MM.1S (cell line): ENCODE measurements at places on chromosomes 16 and 17.

- no peak for DNase-seq
- no peak overlapping the region for H3K27ac ChIP-seq
- no peaks in the 10 kb centered on the region for H3K4me1 ChIP-seq
- H3K4me3 ChIP-seq = no peak overlapping the region
- no peaks in the 10 kb centered on the region for H3K27me3 ChIP-seq
Measured at GRCh38 chr17:45093444-45094110, 32.5 kb downstream of the NMT1 start.

GRCh38 chr17:82217120-82217529 is 4.5 kb upstream of the CCDC57 start:
- no peak overlapping the region for H3K27ac ChIP-seq
- H3K27me3 ChIP-seq = 0 out of 2 replicates have a peak, but pooled peaks cover 3% of the 10 kb centered on the region
- no peaks in the 10 kb centered on the region for H3K36me3 ChIP-seq

DNA sequence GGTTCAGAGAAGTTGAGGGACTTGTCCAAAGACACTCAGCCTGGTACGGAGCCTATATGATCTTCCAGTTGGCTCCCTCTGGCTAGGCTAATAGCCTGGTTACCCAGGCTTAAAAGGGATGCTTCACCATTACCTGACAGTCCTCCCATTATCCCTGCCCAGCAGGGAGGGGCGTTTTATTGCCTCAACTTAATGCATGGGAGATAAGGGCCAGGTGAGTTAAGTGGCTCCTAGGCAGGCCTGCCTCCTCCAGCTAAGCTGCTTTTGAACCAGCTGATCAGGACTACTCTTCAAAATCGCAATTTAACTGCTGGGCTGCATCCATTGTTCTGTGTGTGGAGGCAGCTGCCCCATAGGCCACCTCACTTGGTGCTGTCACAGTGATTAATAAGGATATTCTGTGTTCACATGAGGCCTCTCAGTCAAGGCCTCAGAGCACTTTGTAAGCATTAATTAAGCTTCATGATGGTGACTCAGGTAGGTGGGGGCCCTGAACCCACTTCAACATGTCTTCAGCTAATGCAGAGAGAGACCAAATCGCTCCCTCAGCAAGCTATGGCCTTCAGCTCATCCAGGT is 27.9 kb downstream of the SMPD3 start:
- DNase-seq = no peak
- H3K36me3 ChIP-seq = no peaks in the 10 kb centered on the region
- no peak overlapping the region for H3K4me3 ChIP-seq
- no peaks in the 10 kb centered on the region for H3K27me3 ChIP-seq

GRCh38 chr17:30309591-30309990 is 17.8 kb upstream of the BLMH start:
- no peaks in the 10 kb centered on the region for H3K4me1 ChIP-seq
- H3K27me3 ChIP-seq = no peaks in the 10 kb centered on the region
- DNase-seq = no peak
- no peak overlapping the region for H3K27ac ChIP-seq
- H3K4me3 ChIP-seq = no peak overlapping the region

DNA sequence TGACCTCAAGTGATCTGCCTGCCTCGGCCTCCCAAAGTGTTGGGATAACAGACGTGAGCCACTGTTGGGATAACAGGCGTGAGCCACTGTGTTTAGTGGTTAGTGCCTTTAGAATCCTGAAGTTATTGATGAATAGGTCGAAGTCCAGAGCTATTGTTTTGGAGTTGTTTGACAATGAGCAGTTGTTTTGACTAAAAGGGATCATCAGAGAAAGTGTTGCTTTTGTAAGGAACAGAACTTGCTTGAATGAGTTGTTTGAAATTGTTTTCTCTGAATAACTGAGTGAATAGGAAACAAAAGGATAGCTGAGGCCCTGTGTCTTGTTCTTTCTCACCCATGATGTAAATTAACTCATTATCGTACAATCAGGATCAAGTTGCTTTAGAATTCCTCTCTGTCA is 46.6 kb downstream of the PRPSAP2 start:
- H3K36me3 ChIP-seq = no peaks in the 10 kb centered on the region
- no peak overlapping the region for H3K27ac ChIP-seq
- no peak for DNase-seq
- H3K4me3 ChIP-seq = no peak overlapping the region
- no peaks in the 10 kb centered on the region for H3K4me1 ChIP-seq

- peaks cover 10% of the 10 kb centered on the region; the same call in 1 of the 2 replicates for H3K4me1 ChIP-seq
- H3K27ac ChIP-seq = no peak overlapping the region
- no peak for DNase-seq
- H3K4me3 ChIP-seq = no peak overlapping the region
- H3K27me3 ChIP-seq = no peaks in the 10 kb centered on the region
Measured at GRCh38 chr17:64399071-64399766, 8.6 kb upstream of the PECAM1 start.

DNA sequence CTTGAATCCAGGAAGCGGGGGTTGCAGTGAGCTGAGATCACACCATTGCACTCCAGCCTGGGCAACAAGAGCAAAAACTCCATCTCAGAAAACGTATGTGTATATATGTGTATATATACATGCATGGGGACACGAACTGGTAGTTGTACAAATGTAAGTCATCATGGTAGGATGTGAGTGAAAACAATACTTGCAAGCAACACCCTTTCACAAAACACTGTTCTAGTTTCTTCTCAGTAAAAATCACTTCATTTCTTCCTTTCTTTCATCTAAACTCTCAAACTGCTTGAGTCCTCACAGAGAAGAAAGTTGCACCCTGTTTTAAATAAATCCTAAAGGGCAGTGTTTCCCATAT is 51.8 kb downstream of the METTL16 start:
- H3K27ac ChIP-seq = no peak overlapping the region
- no peak for DNase-seq
- no peaks in the 10 kb centered on the region for H3K4me1 ChIP-seq

DNA sequence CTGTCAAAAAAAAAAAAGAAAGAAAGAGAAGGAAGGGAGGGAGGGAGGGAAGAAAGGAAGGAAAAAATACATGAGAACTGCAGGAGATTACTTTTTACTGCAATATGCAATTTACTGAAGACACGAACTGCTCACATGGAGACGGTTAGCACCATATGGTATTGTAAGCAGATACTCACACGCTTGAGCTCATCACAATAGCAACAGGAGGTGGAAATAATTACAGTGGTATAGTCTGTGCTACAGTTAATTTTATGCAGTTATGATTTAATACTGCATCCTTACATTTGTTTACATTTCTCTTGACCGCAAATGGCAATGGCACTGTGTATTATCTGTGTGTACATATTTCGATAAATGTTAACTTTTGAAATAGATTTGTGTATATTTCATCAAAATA is 21.4 kb upstream of the SLC46A1 start:
- H3K36me3 ChIP-seq = no peaks in the 10 kb centered on the region
- no peak overlapping the region for H3K27ac ChIP-seq
- no peak for DNase-seq
- no peak overlapping the region for H3K4me3 ChIP-seq
- H3K4me1 ChIP-seq = no peaks in the 10 kb centered on the region
- H3K27me3 ChIP-seq = no peaks in the 10 kb centered on the region

DNA sequence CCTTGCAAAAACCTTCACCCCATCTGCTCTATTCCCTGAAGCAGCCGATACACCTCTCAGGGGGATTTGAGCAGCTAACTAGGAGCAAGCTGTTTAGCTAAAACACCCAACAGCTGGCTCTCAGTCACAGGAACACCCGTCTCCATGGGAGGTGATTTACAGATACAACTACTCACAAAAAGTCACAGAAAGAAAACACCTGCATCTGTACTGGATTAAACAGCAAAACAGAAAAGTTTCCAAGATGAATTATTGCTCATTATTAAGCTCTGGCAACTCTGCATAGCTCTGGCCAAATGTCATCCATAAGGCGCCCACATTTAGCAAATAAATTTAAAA is 22.3 kb downstream of the GJC1 start:
- no peaks in the 10 kb centered on the region for H3K27me3 ChIP-seq
- peak overlapping the region; percentile 93 for H3K27ac ChIP-seq
- H3K4me1 ChIP-seq = peaks cover 16% of the 10 kb centered on the region
- no peak for DNase-seq
- H3K36me3 ChIP-seq = no peaks in the 10 kb centered on the region

GRCh38 chr16:57127836-57128235 is 35.5 kb downstream of the CPNE2 start:
- no peaks in the 10 kb centered on the region for H3K27me3 ChIP-seq
- no peaks in the 10 kb centered on the region for H3K36me3 ChIP-seq
- no peak overlapping the region for H3K27ac ChIP-seq
- no peaks in the 10 kb centered on the region for H3K4me1 ChIP-seq

GRCh38 chr16:20410121-20410723 is 888 bp downstream of the ACSM5 start:
- DNase-seq = no peak
- no peaks in the 10 kb centered on the region for H3K27me3 ChIP-seq
- no peaks in the 10 kb centered on the region for H3K36me3 ChIP-seq

DNA sequence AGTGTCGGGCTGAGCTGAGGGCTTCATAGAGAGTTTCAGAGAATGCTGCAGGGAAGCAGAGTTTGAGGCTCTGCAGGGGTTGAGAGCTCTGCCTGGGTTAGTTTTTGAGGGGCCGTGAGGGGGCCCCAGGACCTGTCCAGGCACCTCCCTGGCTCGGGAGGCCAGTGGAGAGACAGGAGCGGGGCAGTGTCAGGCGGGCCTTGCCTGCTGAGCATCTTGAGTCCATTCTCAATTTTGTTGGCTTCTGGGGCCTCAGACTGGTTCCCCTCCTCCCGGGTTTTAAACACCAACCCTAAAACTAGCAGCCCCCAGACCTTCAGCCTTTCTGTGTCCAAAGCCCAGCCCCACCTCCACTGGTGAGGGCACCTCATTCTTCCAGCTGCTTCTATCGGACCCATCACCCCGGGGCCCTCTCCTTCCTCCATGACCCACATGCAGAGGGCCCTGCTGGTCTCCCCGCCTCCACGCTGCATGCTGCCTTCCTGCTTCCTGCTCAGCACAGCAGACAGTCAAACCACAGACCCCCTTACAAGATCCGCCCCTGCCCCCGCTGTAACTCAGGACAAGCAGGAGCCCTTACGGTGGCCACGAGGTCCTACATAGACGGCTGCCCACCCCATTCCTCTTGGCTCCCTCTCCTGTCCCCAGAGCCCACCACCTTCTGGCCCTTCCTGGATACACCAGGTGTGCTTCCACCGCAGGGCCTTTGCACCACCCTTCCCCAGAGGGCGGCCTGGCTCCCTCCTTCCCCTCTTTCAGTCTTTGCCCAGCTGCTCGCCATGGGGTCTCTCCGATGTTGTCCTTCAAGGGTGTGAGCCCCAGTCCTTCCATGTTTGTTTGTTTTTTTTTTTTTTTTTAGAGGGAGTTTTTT is 3.8 kb downstream of the RNF213 start:
- H3K27ac ChIP-seq = peak overlapping the region; percentile 42; the same call in 1 of the 2 replicates
- peaks cover 3% of the 10 kb centered on the region; the same call in 1 of the 2 replicates for H3K36me3 ChIP-seq
- peak overlapping the region; percentile 91 for H3K4me3 ChIP-seq
- peaks cover 20% of the 10 kb centered on the region for H3K4me1 ChIP-seq

DNA sequence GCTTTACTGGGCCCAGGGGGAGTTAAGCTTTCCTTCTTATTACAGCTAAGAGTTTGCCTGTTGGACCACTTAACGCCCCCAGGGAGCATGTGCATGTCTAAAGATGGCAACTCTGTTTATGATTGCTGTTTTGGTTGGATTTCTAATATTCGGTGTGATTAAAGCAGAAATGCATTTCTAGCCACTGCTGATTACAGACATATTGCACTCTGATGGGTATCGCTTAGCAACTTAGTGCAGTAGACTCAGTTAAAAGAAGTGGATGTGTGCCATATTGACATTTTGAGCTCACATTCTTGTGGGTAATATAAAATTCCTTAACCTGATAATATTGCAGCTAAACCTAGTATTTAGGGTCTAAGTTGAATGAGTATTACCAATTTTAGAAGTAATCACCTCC is 4.2 kb downstream of the NF1 start:
- H3K27me3 ChIP-seq = no peaks in the 10 kb centered on the region
- H3K36me3 ChIP-seq = no peaks in the 10 kb centered on the region
- no peak for DNase-seq
- no peak overlapping the region for H3K4me3 ChIP-seq
- no peak overlapping the region for H3K27ac ChIP-seq

GRCh38 chr17:27539152-27539551 is 82.9 kb downstream of the KSR1 start:
- H3K4me1 ChIP-seq = peaks cover 7% of the 10 kb centered on the region
- no peak for DNase-seq
- H3K27me3 ChIP-seq = peaks cover 56% of the 10 kb centered on the region

DNA sequence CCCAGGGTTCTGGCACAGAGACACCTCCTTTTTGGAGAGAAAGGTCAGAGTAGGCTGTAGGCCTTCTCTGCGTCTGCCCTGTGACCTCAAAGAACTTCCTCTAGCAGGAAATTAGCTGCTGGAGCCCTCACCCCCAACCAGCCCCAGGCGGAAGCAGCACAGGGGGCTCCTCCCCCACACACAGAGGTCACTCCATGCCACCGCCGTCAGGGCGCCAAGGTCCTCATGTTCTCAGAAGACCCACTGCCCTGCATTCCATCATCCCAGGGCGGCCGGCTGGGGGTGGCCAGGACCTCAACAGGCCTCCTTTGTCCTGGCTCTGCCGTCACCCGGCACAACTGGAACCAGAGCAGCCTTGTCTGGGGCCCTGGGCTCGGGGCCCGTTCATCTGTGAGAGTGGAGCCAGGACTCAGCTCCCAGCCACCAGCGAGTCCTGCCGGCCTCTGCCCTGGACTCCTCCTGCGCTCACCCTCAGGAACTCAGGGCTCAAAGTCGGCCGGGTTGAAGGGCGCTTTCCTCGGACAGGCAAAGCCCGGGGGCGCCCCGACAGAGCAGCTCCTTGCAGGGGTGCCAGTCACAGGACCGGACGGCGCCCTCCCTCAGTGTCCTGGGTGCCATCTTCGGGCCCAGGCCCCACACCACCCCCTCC is 1.2 kb downstream of the TMC6 start:
- H3K4me1 ChIP-seq = peaks cover 42% of the 10 kb centered on the region
- H3K27me3 ChIP-seq = no peaks in the 10 kb centered on the region
- H3K27ac ChIP-seq = peak overlapping the region; percentile 73
- DNase-seq = peak; percentile 90

GRCh38 chr16:80387318-80387921 is 153.4 kb upstream of the DYNLRB2 start:
- no peak overlapping the region for H3K4me3 ChIP-seq
- no peaks in the 10 kb centered on the region for H3K36me3 ChIP-seq
- H3K27ac ChIP-seq = no peak overlapping the region
- H3K4me1 ChIP-seq = no peaks in the 10 kb centered on the region
- DNase-seq = no peak

DNA sequence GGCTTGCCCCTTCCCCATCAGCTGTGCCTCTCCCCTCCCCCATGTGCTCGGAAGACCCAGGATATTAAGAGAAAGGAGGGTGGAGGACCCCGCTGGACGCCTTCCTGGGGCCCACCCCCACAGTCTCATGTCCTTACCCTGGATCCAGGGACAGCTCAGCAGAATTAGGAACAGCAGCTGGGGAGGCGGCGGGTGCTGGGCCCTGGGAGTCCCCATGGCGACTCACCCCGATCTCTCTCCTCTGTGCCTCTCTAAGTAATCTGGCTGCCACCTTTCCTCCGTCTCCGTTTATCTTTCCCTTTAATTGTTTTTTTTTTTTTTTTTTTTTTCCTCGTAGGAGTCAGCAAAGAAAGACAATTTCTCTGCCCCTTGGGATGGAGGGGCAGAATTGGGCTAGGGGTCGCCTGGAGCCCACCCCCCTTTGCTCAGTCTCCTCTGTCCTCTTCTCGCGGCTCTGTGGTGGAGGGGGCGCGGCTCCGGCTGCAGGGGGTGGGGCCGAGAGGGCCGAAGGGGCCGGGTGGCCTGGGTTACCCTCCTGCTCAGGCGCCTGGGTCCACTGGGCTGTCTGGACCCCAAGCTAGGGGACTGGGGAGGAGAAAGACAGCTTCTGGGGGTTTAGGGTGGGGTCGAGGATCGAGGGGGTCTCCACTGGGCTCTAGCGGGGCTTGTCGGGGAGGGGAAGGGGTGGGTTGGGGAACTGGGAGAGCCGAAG is 390 bp downstream of the SEZ6L2 start:
- no peaks in the 10 kb centered on the region for H3K36me3 ChIP-seq
- H3K4me1 ChIP-seq = 0 out of 2 replicates have a peak, but pooled peaks cover 4% of the 10 kb centered on the region
- DNase-seq = no peak
- H3K27ac ChIP-seq = no peak overlapping the region
- H3K27me3 ChIP-seq = peaks cover 64% of the 10 kb centered on the region
- H3K4me3 ChIP-seq = no peak overlapping the region
